Amniotic stem cell (primary cell): ENCODE measurements at places on chromosomes 5 and 9.

GRCh38 chr9:108684288-108685025 lies 171.3 kb downstream of the ACTL7B start:
- no peak for DNase-seq

DNA sequence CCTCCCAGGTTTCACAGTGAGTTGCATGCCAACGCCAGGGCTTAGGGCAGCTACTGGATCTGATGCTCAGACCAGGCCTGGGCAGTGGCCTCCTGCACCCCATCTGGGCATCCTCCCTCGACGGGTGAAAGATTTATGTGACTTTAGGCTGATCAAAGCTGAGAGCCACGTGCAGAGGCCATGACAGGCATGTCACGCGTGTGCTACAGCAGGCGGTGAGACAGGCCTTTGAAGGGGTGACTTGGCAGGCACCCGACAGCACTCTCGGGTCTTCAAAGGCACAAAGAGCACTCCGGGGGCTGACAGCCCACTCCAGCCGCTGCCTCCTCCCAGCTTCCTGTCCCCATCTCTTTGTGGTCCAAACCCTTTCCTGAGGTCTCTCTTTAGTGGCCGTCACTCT lies 66.2 kb downstream of the NTNG2 start:
- DNase-seq, result no peak

GRCh38 chr5:10556289-10556807 lies 7.5 kb upstream of the ANKRD33B start:
- DNase-seq, result peak; percentile 27

GRCh38 chr5:138514021-138514420 lies 29.0 kb downstream of the ETF1 start:
- DNase-seq, result no peak

DNA sequence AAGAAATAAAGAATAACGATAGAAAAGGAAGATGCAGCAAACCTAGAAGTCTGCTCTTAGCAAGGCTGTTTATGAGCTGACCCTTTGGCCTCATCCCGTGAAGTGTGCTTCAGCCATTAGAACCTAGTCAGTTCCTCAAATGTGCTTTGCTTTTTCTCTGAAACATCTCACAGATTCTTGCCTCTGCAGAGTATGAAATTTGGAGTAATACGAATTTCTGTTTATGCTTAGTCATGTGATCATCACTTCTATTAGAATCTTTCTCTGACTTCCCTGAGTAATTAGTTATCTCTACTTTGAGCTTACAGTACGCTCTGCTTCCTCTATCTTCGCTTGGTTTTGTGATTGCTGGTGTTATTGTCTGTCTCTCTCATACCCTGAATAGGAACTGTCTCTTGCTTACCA lies 11.3 kb downstream of the CYSTM1 start:
- DNase-seq, result no peak

DNA sequence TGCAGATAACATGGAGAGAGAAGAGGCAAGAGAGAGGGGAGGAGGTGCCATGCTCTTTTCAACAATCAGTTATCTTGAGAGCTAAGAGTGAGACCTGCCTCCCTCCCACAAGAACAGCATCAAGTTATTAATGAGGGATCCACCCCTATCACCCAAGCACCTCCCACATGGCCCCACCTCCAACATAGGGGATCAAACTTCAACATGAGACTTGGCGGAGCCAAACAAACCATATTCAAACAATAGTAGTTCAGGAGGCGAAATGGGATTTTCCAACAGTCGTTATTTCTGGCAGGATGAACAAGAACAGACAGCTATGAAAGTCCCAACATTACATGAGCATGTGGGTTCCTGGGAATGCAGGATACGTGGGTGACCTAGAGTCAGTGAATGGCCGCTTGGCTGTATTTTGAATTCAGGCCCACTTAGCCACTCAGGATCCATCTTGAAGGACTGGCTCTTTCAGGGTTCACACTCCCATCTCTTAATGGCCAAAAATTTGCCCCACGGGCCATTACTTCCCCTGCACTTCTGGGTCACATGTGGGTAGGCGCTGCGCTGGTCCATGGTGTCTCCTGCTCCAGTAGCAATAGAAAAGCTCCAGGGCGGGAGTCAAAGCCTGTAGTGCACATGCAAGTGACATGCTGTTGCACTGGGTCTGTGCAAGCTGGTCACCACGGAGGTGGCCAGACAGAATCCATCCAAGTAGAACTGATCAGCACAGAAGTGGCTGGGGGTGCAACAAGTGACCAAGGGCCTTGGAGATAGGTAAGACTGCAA lies 7.1 kb upstream of the FAF2 start:
- no peak for DNase-seq

DNA sequence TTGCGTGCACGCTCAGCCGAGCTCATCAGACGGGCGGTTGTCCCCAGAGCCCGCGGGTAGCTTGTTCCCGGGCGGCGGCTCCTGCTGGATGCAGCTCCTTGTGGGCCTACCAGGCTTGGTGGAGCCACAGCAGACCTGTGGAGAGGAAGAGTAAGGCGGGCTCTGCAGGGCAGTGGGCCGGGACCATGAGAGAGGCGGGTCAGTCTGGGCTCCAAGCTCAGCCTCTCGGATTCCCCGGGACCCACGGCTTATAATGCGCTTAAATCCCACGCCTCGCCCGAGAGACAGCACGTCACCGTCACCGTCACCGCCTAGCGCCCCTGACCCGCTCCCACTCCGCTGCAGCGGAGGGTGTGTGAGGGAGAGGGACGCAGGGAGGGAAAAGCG lies 1.9 kb upstream of the ANKRD18A start:
- DNase-seq, result no peak

DNA sequence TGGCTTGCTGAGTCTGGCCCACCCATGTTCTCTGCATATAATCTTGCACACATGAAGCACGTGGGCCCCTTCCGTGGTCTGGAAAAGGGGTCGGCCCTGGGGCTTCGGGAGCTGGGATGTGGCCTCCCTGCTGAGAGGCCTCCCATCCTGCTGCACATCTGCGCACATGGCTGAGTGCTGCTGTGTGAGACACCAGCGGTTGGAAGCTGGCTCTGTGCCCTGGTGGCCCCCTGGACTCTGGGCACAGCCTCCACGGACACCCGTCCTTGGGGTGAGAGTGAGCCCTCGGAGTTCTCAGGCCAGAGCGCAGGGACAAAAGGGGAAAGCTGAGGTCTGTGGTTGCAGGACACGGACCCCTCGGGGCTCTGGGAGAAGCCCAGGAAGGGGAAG lies 115.8 kb downstream of the RXRA start:
- DNase-seq, result no peak

GRCh38 chr5:149438711-149439132 lies 59.6 kb upstream of the IL17B start:
- no peak for DNase-seq

DNA sequence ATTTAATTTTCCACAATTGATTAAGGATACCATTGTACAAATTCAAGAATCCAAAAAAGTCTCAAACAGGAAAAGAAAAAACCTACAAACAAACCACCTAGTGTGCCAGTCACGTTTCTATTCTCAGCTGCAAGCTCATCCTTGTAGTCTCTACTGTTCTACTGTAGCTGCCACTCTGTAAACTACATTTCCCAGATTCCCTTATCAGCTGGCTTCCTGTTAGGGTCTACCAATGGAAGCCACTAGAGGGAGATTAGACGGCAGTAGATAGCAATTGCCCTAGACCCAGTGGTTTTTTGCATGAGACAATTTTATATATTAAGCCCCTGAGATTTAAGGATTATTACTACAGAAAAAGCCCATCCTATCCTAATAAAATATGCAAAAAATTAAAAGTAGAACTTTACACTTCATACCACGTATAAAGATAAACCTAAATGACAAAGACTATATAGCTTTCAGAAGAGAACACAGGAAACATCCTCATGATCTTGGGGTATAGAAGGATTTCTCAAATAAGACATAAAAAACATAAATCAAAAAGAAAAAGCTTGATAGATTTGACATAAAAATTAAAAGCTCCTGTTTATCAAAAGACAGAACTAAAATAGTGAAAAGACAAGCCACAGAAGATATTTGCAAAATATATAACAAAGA lies 37.4 kb downstream of the P4HA2 start:
- no peak for DNase-seq

DNA sequence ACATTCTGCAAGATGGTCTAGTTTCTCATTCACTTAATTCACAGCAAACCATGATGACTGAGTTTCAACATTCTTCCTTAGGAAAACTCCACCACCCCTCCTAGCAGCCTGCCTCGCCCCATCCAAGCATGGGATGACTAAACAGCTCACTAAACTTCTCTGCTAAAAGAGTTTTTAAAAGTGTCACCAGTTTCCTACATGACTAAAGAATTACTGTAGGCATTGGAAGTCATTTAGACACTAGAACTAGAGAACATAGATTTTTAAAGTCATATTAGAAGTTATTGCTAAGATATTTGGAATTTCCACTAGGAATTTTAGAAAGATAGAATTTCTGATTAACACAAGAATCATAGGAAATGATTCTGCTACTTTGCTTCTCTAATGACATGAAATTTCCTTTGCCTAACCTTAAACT lies 5.5 kb upstream of the ESM1 start:
- peak; percentile 62 for DNase-seq

DNA sequence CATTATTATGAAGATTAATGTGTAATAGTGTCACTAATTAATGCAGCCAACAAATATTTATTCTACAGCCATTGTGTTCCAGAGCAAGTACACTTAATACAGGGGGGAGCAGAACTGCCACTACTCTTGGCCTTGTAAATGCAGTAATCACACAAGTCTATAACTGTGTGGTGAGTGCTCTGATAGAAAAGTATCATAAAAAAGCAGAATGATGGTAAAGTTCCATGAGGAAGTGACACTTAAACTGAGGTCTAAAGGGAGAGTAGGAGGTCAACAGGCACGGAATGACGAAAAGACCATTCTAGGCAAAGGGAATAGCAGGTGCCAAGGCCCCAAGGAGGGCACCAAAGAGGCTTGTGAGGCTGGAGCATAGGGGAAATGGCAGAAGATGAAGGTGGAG lies 142.9 kb downstream of the OSTF1 start:
- DNase-seq, result no peak

GRCh38 chr5:87246061-87246460 lies 21.6 kb upstream of the RASA1 start:
- DNase-seq, result no peak

GRCh38 chr5:169009123-169009522 lies 291.8 kb downstream of the SLIT3 start:
- DNase-seq, result no peak

GRCh38 chr5:10600626-10601245 lies 36.9 kb downstream of the ANKRD33B start:
- DNase-seq, result no peak

- no peak for DNase-seq
Observed at GRCh38 chr9:104068546-104068945, 25.6 kb upstream of the SMC2 start.

DNA sequence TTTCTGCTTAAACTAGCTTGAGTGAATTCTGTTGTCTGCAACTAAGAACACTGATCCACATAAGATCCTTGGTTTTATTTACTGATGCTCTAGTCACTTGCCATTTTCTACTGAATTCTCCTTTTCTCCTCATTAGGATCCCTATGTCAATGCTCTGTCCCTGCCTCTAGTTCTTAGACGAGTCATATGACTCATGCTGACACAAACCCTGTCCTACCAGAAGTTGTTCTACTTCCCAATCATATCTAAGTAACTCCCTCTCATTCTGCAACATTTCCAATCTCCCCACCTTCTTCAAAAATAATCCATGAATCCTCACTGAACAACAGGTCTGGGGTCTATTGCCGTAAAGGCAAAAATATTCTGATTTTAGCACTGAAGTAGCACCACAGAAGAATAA lies 47.1 kb upstream of the DMRT1 start:
- DNase-seq, result no peak

DNA sequence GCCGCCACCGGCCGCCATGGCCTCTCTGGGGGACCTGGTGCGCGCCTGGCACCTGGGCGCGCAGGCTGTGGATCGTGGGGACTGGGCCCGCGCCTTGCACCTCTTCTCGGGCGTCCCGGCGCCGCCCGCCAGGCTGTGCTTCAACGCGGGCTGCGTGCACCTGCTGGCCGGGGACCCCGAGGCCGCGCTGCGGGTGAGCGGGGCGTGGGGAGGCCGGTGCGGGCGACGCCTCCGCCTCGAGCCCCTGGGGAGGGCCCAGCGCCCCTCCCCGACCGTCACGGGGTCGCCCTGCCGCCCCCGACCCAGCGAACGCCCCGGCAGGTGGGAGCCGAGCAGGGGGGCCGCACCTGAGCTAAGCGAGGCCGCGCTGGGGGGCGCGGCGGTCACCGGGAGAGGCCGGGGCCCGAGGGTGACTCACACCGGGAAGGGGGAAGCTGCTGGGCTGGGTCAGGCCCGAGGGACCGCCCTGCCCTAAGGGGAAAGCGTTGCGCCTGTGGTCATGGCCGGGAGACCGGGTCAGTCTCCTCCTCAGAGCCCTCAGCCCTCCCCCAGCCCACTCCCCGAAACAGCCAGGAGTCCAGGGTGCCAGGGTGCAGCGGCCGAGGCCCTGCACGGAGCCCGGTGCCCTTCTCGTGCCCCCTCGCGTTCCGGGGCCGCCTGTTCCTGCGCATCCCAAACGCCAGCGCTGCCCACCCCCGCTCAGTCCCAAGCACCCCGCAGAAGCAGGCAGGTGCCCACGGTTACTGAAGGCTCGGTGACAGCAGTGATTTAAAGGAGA lies 510 bp downstream of the NOXA1 start:
- DNase-seq, result no peak

- DNase-seq, result no peak
Observed at GRCh38 chr5:17329571-17329970, 112.1 kb downstream of the BASP1 start.

- peak; percentile 91 for DNase-seq
Observed at GRCh38 chr5:112958093-112959088, 18.2 kb upstream of the DCP2 start.

GRCh38 chr9:71741926-71742648 lies 26.2 kb downstream of the CEMIP2 start:
- no peak for DNase-seq

DNA sequence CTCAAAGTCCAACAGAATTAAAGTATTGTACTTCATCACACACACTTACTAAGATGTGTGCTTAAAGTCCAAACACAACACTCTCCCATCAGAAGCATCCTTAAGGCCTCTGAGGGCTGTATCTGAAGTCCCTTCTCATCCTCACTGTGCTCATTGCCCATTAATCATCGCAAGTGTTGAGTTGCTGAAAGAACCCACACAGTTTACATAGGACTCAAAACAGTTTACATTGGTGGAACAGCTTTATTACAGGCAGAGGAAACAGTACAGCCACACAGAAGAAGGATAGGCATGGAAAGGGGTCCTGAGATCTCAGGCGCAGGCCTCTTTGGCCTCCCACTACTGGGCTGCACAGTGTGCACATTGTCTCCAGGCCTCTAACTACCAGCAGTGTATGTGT lies 113.4 kb downstream of the CMYA5 start:
- DNase-seq, result no peak

DNA sequence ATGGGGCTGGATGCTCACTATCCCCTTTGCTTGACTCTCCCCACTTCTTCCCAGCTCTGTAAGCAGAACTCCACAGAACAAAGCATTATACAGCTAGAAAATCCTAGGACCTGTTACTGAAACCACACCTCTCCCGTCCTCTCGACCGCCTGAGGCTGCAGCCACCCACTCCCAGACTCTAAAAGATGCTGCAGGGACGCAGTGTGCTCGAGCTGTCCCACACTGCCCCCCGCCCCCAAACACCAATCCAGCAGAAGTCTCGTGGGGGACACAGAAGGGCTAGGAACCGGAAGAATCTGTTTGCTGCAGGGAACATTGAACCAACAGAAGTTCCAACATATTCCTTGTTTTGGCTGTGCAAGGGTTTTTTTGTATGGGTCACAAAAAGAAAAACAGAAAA lies 7.6 kb downstream of the CAMK2A start:
- DNase-seq, result no peak
